ENCODE measurements at places on chromosomes 11 and 22. TPM values are rescaled to one million over a fixed set of nuclear protein-coding genes. Genes with fewer than 3 reads are reported as not detected.

DNA sequence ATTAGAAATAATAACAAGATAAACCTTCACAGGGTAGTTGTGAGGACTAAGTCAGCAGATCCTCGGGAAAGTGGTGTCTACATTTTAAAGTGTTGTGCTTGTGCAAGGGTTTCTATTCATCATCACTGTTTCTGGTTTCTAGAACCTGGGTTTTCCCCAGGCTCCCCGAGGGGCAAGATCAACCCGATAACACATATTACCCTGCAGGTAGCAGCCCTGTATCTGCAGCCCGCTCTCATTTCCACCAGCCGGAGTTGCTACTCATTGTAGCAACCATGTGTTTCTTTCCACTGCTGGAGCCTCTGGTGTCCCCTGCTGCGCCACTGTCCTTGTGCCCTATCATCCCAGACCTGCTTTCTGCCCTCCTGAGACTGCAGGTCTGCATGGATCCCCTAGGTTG is 67.0 kb downstream of the MIAT start:
- H3K27me3 ChIP-seq: no peaks in the 10 kb centered on the region
- H3K27ac ChIP-seq: no peak overlapping the region
- H3K36me3 ChIP-seq: no peaks in the 10 kb centered on the region

DNA sequence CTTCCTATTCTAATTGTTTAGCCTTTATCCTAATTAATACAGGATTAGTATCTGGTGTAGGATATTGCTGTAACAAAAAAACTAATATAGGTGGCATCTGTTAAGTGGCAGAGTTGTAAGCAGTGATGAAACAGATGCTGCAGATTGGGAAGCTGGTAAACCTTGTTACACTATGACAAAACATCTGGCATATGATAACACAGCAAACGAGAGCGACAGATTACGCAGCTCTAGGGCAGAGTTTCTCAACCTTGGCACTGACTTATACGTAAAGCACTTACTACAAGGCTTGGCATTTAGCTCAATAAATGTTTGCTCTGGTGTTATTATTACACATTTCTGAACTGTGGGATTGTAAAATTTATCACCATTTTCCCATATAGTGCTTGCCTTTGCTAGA is 137.0 kb downstream of the ATG16L2 start:
- H3K36me3 ChIP-seq: no peaks in the 10 kb centered on the region
- H3K27ac ChIP-seq: no peak overlapping the region
- no peaks in the 10 kb centered on the region for H3K4me1 ChIP-seq
- no peaks in the 10 kb centered on the region for H3K27me3 ChIP-seq
- no peak overlapping the region for H3K4me3 ChIP-seq

- no peak overlapping the region for H3K27ac ChIP-seq
- H3K36me3 ChIP-seq: no peaks in the 10 kb centered on the region
- DNase-seq: no peak
- H3K27me3 ChIP-seq: no peaks in the 10 kb centered on the region
- no peak overlapping the region for H3K4me3 ChIP-seq
Observed at GRCh38 chr22:33766091-33766490, 154.2 kb downstream of the LARGE1 start.

GRCh38 chr11:128527046-128527445 is 60.3 kb downstream of the ETS1 start:
- H3K36me3 ChIP-seq: no peaks in the 10 kb centered on the region
- peaks cover 6% of the 10 kb centered on the region for H3K4me1 ChIP-seq
- DNase-seq: no peak
- H3K27ac ChIP-seq: no peak overlapping the region
- H3K4me3 ChIP-seq: no peak overlapping the region

GRCh38 chr22:33743756-33744155 is 176.5 kb downstream of the LARGE1 start:
- H3K4me1 ChIP-seq: peaks cover 14% of the 10 kb centered on the region
- no peak overlapping the region for H3K27ac ChIP-seq
- H3K4me3 ChIP-seq: no peak overlapping the region
- H3K36me3 ChIP-seq: no peaks in the 10 kb centered on the region
- no peak for DNase-seq

- H3K4me1 ChIP-seq: no peaks in the 10 kb centered on the region
- no peak for DNase-seq
- H3K27ac ChIP-seq: no peak overlapping the region
- no peaks in the 10 kb centered on the region for H3K36me3 ChIP-seq
- no peaks in the 10 kb centered on the region for H3K27me3 ChIP-seq
Observed at GRCh38 chr11:84145616-84146185, 859.5 kb upstream of the CCDC90B start.

- H3K4me1 ChIP-seq: no peaks in the 10 kb centered on the region
- H3K4me3 ChIP-seq: no peak overlapping the region
- no peaks in the 10 kb centered on the region for H3K27me3 ChIP-seq
- H3K36me3 ChIP-seq: no peaks in the 10 kb centered on the region
- no peak overlapping the region for H3K27ac ChIP-seq
- DNase-seq: no peak
Observed at GRCh38 chr11:3195251-3196160, 23.1 kb downstream of the MRGPRG start.

DNA sequence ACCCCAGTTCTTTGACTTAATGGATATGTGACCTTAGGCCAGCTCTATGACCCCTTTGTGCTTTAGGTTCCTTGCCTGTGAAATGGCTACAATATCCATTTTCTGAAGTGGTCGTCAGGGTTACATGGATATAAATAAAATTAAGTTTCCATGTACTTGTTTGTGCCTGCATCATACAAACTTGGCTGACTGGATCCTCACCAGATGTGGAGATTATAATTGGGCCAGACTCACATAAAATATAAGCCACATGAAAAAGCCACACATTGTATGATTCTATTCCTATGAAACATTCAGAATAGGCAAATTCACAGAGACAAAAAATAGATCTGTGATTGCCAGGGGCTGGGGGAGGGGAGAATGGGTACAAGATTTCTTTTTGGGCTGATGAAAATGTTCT is 100.9 kb upstream of the USP47 start:
- H3K27me3 ChIP-seq: no peaks in the 10 kb centered on the region
- H3K36me3 ChIP-seq: no peaks in the 10 kb centered on the region
- DNase-seq: no peak
- H3K4me1 ChIP-seq: no peaks in the 10 kb centered on the region
- H3K4me3 ChIP-seq: no peak overlapping the region

DNA sequence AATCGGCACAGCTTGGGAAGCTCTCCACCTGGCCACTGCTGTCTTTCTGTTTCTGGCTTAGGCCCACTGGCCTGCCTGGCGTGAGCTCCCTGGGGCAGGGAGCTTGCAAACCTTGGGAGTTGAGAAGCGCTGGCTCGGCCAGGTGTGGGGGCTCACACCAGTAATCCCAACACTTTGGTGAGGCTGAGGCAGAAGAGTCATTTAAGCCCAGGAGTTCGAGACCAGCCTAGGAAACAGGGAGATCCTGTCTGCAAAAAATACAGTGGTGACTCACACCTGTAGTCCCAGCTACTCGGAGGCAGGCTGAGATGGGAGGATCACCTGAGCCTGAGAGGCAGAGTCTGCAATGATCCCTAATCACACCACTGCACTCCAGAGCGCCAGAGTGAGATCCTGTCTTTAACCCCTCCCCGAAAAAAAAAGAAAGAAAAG is 4.0 kb downstream of the AP5B1 start:
- no peaks in the 10 kb centered on the region for H3K27me3 ChIP-seq
- H3K4me1 ChIP-seq: no peaks in the 10 kb centered on the region
- DNase-seq: no peak
- no peak overlapping the region for H3K4me3 ChIP-seq
- peaks cover 9% of the 10 kb centered on the region for H3K36me3 ChIP-seq

DNA sequence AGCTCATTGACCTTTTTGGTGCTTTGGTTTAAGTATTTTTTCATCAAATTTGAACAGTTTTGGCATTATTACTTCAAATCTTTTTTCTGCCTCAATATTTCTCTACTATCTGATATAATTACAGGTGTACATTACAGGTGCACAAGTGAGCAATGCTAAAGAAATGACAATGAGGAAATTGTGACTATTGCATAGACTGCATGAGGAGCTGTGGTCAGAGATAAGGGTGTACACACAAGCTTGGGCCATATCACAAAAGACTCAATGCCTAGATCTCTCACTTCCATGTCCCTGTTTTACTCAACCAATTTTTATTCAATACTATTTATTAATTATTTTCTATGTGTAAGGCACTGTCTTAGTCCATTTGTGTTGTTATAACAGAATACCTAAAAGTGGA is 251.0 kb upstream of the UBASH3B start:
- DNase-seq: no peak
- no peak overlapping the region for H3K27ac ChIP-seq
- no peaks in the 10 kb centered on the region for H3K27me3 ChIP-seq
- no peak overlapping the region for H3K4me3 ChIP-seq

- H3K27me3 ChIP-seq: no peaks in the 10 kb centered on the region
- no peak for DNase-seq
- H3K4me1 ChIP-seq: no peaks in the 10 kb centered on the region
Observed at GRCh38 chr22:40703736-40704135, 24.5 kb downstream of the MCHR1 start.

GRCh38 chr11:133014337-133014736 is 518.0 kb downstream of the OPCML start:
- H3K27ac ChIP-seq: no peak overlapping the region
- no peaks in the 10 kb centered on the region for H3K4me1 ChIP-seq

DNA sequence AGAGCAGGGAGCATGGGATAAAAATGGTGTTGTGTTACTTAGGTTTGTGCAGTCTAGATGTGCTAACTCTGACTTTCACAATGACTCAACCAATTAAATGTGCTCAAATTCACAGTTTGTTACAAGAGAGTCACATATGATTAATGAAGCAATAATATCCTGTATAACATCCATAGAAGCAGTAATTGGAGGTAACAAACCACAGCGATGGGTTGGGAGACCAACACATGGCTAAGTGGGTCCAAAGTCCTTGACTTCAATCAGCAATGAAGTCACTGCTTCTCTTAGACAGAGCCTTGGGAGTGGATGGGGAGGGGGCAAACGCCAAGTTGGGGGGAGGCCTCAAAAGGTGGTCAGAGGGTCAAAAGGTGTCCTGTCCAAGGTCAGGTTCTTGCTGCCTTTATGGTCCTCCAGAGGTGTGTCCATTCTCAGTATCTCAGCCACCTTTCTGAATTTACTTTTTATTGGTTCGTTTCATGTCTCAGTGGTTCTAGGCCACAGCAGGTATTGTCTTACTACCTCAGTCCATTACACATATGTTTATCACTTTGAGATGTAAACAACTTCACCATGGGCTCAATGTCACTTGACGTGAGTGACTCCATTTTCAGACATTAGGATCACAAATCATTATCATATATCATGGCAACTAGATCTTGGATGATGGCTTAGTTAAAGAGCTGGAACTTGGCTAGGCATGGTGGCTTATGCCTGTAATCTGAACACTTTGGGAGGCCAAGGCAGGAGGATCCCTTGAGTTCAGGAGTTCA is 32.4 kb downstream of the SLN start:
- H3K4me1 ChIP-seq: no peaks in the 10 kb centered on the region
- H3K36me3 ChIP-seq: no peaks in the 10 kb centered on the region
- no peaks in the 10 kb centered on the region for H3K27me3 ChIP-seq
- H3K27ac ChIP-seq: no peak overlapping the region
- no peak for DNase-seq

DNA sequence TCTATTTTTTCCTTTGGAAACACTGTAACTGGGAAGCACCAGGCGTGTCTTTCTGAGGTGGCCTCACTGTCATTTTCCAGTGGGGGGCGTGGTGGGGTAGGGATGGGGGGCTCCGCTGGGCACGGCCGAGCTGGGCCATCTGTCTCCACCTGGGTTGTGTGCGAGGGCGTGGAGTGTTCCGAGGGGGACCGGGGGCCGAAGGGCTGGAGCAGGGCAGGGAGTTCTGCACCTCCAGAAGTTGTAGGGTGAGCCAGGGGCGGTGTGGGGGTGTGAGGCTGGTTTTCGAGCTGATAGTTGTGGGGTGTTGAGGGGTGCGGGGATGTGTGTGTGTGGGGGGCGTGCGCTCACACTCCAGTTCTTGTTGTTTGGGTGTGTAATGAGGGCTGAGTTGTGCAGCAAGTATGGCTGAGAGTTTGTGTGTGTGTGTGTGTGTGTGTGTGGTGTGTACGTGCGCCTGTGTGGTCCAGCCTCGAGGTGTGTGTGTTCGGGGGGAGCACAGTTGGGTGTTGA is 10.8 kb downstream of the YPEL4 start:
- no peak for DNase-seq
- peaks cover 7% of the 10 kb centered on the region for H3K4me1 ChIP-seq
- no peaks in the 10 kb centered on the region for H3K36me3 ChIP-seq
- H3K27ac ChIP-seq: peak overlapping the region; percentile 71
- H3K4me3 ChIP-seq: peak overlapping the region; percentile 64

- H3K36me3 ChIP-seq: no peaks in the 10 kb centered on the region
- no peaks in the 10 kb centered on the region for H3K4me1 ChIP-seq
- H3K4me3 ChIP-seq: no peak overlapping the region
- DNase-seq: no peak
- no peak overlapping the region for H3K27ac ChIP-seq
- no peaks in the 10 kb centered on the region for H3K27me3 ChIP-seq
Observed at GRCh38 chr11:27097551-27097950, 56.9 kb downstream of the BBOX1 start.

DNA sequence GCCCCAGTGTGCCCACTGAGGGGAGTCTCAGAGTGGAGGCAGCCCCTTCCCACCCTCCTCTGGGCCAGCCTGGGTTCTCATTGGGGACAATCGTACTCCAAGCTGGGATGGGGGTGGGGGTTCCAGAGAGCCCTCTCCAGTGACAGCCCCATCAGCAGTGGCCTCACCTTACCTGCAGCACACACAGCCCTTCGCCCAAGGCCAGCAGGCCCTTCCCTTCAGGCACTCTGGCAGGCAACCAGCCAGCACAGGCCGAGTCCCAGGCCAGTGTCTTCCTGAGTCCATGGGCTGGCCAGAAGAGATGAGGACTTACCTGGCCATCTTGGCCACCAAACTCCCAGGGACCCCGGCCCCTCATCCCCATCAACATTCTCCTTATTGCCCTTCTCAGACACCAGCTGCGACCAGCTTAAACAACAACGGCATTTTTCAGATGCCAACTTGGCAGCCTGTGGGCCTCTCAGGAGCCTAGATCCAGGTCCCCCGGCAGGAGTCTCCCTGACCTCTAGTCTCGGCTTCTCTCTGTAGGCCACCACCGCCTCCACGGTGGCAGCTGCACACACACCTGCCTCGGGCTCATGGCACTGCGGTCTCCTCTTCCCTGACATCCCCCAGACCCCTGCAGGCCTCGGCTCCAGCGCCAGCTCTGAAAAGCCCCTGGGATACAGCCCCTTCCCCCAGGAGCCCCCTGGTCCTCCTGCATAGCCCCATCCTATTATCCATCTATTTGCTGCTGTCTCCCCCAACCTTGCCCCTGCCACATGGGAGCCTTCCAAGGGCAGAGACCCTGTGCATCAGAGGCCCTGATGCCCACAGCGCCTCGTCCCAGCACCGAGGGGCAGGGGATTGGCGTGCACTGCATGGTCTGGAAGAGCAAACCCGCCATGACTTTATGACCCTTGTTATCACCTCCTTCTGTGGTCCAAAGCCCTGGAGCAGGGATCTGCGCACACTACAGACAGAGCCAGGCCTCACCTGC is 111.2 kb upstream of the FGF3 start:
- H3K4me3 ChIP-seq: no peak overlapping the region
- no peaks in the 10 kb centered on the region for H3K4me1 ChIP-seq
- no peak overlapping the region for H3K27ac ChIP-seq
- DNase-seq: no peak
- H3K36me3 ChIP-seq: no peaks in the 10 kb centered on the region

Gene APOBEC3F
- total RNA-seq: 5.2 TPM

Gene OR51B4
- total RNA-seq: not detected

Gene GLYAT
- total RNA-seq: 300 TPM

Gene TEX54
- not detected for total RNA-seq

Gene SYT8
- 0.68 TPM for total RNA-seq

Gene MPEG1
- total RNA-seq: 22.6 TPM

Gene TREH
- total RNA-seq: 2.1 TPM

Measured in right lobe of liver (tissue), 6 donors.